ENCODE measurements at places on chromosomes 2 and 18.

- no peak for DNase-seq
Measured at GRCh38 chr18:70322928-70323327, 34.1 kb downstream of the SOCS6 start.

DNA sequence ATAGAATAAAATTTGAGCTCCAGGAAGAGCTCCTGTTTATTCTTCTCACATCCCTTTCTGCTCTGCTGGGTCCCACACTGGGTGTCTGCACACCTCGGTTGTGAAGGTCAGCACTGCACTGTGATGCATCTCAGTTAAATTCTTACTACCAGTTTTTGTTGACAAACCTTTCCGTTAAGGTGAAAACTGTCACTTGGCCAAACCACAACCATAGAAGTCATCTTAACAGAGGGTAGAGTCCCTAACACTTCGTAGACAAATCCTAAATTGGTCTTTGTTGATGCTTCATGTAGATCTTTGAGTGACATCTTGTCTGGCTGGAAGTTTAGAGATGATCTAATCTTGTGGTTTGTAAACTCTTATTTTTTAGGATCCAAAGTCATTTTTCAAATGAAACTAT is 167.4 kb upstream of the MAP3K20 start:
- no peak for DNase-seq

DNA sequence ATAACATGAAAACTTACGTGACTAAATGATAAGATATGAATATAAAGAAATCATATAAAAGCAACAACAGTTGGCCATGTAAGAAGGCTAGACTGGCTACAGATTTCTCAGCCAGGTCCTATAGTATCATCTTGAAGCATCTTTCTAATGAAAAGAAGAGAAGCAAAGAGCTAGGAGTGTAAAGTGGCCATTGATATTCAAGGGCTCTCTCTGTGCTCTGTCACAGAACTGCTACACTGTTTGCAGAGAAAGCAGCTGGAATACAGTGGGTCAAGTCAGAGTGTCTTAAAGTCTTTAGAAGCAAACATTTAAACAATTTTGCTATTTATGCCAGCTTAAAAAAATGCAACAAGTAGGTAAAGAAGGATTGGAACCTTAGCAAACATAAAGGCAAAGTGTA is 118.8 kb downstream of the SCN9A start:
- DNase-seq = no peak

- peak; percentile 49 for DNase-seq
Measured at GRCh38 chr18:25453556-25454269, 101.7 kb upstream of the ZNF521 start.

DNA sequence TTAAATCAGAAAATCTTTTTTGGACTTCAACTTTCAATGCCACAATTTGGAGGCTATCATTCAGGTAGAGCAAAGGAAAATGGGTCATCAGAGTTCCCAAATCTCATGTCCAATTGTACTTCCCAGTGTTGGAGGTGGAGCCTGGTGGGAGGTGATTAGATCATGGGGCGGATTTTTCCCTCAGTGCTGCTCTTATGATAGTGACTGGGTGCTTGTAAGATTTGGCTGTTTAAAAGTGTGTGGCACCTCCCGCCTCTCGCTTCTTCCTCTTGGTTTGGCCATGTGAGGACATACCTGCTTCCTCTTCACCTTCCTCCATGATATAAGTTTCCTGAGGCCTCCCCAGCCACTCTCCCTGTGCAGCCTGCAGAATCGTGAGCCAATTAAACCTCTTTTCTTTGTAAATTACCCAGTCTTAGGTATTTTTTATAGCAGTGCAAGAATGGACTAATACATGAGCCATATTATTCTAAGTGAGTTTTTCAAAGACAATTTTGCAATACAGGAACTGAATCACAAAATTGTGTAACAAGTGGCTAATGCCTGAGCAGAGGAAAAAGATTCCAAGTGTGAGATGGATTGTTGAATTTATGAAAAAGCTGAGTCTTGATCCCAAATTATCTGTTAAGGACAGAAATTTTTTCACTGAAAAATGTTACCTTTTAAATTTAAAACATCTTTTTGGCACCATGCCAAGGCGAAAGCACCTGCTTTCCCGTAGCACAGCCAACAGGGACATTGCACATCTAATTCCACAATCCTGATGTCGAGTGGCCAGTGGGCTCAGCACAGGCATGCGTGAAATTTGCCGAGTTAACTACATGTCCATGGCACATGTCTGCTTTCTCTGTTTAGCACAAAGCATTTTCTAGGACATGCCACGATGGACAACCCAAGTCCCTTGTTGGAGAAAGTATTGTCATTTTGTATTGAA is 150.9 kb downstream of the COL6A3 start:
- peak; percentile 77 for DNase-seq

Data from suppressor macrophage treated with lipopolysaccharide for 4 hours (primary cell).